AG04450 (cell line): ENCODE measurements at places on chromosomes 2 and 18.

DNA sequence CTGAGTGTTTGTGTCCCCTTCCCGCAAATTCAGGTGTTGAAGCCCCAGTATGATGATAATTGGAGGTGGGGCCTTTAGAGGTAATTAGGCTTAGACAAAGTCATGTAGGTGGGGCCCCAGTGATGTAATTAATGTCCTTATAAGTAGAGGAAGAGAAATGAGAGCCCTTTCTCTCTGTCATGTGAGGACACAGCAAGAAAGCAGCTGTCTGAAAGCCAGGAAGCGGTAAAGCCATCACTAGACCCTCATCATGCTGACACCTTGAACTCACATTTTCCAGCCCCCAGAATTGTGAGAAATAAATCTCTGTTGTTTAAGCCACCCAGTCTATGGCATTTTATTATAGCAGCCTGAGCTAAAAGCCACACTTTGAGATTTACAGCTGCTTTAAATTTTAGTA lies 1580.0 kb downstream of the LRP1B start:
- no peak for DNase-seq

GRCh38 chr2:229083606-229084340 lies 187.3 kb downstream of the PID1 start:
- DNase-seq: no peak

GRCh38 chr2:209523041-209523740 lies 99.3 kb downstream of the MAP2 start:
- no peak for DNase-seq

GRCh38 chr18:65608471-65608870 lies 142.3 kb upstream of the CDH7 start:
- DNase-seq: no peak

GRCh38 chr18:74897971-74898657 lies 300.4 kb downstream of the ZNF407 start:
- DNase-seq: no peak
